ENCODE measurements at places on chromosomes 1 and 21. TPM values are rescaled to one million over a fixed set of nuclear protein-coding genes. Genes with fewer than 3 reads are reported as not detected.

- DNase-seq: no peak
Observed at GRCh38 chr1:171421413-171422020, 63.8 kb upstream of the PRRC2C start.

DNA sequence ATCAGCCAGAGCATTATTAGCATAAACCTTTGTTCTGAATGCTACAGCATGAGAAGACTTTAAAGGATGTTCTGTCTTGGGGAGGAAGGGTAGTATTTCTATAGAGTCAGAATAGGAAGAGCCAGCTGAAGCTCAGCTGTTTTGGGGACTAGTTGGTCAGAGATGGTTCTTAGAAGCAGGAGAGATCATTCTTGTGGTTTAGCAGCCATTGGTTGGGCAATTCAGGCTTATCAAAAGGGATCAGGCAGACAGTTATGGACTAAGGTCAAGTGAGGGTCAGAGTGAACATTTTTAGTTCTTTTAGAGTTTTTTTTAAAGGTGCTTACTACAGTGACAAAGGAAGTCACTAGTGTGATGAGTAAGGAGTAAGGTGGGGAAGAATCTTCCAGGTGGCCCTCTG is 245.5 kb downstream of the RPS6KC1 start:
- no peak for DNase-seq

FNBP1L gene
- total RNA-seq: 24.8 TPM

FAM72B gene
- total RNA-seq: 0.43 TPM

DNA sequence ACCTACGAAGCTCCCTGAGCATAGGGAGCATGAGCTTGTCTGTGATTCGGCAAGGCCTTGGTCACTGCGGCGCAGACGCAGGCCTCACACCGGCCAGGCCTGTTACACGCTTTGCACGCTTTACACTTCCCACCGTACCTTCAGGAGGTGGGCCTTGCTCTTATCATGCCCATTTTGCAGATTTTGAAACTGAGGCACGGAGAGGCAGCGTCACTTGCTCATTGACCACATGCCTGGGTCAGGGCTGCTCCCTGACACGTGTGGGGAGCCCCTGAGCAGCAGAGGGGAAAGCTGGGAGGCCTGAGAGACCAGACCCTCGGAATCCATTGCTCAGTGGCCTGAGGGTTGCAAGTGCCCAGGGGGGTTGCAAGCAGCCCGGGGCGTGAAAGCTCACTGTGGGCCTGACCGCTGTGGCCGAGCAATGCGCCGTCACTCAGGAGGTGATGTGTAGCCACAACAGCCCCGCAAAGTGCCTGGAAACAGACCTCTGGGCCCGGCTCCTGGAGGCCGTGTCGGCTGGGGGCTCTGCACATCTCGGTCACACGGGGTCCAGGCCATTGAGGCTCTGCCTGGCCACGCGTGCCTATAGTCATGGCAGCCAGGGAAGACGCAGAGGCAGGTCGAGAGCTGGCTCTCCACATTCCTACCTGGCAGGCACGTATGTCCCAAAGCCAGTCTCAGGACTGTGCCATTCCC is 6.9 kb downstream of the ARHGEF16 start:
- DNase-seq: peak; percentile 59

CADM3 gene
- 6.4 TPM for total RNA-seq

GRCh38 chr1:92994105-92994712 is 32.9 kb upstream of the DIPK1A start:
- no peak for DNase-seq

ZSCAN20 gene
- total RNA-seq: 4.7 TPM

DNA sequence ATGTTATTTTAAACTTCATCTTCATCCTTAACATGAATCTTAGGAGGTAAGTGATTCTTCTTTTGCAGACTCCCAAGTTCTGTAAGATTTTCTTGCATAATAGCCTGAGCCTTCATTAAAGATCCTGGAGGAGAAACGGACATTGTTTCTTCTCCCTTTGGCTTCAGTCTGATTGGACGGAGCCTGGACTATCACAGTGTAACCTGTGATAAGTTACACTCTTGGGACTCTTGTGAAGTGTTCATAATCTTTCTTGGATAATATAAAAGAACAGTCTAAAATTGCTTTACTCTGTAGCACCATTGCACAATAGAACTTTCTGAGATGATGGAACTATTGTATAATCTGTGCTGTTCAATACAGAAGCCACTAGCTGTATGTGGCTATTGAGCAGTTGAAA is 244.8 kb downstream of the DNM3 start:
- DNase-seq: no peak

DNA sequence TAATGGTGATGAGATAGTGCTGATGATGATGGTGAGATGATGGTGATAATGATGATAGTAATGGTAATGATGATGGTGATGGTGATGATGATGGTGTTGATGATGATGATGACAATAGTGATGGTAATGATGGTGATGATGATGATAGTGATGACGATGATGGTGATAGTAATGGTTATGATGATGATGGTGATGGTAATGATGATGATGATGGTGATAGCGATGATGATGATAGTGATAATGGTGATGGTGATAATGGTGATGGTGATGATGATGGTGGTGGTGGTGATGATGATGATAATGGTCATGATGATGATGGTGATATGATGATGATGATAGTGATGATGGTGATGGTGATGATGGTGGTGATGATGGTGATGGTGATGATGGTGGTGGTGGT is 384.6 kb downstream of the MATN1 start:
- DNase-seq: no peak

GRCh38 chr1:38097284-38097898 is 50.8 kb upstream of the POU3F1 start:
- DNase-seq: no peak

FUCA1 gene
- 12.2 TPM for total RNA-seq

DNA sequence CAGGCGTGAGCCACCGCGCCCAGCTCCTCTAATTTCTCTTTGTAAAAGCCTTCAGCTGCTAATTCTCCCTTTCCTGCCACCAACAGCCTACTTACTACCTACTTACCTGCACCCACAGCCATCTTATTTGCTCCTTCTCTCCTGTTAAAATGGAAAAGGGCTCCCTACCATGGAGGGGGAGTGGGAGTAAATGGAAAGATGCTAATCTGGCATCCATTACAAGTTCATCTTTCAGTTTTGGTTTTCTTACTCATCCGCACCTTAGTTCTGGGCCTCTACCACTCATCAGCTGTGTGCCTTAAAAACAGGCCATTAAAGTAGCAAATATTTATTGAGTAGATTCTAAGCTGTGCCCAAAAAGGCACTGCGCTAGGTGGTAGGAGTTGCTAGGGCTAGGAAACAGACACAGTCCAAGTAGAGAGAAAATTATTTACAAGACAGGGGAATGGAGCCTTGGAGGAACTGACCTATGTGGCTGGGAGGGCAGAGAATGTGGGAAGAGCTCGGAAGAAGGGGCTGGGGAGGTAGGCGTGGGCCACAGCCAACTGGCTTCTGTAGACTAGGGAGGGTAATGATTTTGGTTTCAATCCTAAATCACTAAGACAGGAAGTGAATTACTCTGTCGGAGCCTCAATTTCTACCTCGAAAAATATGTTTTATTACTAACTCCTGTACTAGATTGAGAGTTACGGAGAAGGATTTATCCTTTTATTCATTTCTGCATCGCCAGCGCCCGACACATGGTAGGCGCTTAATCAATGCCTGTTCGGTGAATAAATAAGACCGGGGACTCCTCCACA is 685 bp upstream of the DDI2 start:
- DNase-seq: no peak

DNA sequence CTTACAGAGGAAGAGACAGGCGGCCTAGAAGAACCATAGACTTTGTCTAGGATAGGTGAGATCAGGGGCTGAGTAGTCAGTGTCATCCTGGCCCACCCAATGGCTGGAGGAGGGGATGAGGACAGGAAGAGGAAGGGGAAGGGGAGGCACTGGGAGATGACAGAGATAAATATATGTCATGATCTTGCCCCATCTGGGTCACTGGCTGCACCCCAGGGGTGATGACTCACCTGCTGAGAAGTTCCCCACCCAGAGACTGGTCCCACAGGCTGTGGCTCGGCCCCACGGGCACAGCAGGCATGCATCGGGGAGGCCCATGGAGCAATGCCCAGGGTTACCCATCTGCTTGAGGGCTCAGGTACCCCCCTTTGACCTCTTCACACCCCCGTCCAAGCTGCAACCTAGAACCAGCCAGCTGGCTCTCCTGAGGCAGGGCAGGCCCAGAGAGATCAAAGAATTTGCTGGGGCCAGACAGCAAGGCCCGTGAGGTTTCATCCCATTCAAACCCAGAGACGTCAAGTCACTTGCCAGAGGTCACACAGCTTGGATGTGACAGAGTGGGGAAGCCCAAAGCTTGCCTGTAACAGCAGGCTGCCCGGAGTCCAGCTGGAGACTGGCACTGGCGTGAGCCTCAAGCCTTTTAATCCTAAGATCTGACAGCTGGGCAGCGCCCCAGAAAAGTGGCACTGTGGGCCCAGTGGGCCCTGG is 34.7 kb upstream of the CASZ1 start:
- DNase-seq: no peak

GBP6 gene
- 0.14 TPM for total RNA-seq

DNA sequence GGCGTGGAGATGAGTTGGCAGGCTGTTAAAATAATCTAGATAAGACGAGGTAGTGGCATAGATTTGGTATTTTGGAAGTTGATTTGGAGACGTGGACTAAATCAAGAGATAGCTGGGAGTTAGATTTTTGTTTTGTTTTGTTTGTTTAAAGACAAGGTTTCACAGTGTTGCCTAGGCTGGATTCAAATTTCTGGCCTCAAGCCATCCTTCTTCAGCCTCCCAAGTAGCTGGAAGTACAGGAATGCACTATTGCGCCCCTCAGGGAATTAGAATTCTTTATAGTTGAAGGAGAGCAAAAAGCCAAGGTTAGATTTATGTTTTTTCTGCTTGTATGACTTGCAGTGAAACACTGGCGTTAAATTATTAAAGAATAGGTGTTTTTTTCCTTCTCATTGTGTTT is 22.3 kb upstream of the SNRPE start:
- no peak for DNase-seq

DNA sequence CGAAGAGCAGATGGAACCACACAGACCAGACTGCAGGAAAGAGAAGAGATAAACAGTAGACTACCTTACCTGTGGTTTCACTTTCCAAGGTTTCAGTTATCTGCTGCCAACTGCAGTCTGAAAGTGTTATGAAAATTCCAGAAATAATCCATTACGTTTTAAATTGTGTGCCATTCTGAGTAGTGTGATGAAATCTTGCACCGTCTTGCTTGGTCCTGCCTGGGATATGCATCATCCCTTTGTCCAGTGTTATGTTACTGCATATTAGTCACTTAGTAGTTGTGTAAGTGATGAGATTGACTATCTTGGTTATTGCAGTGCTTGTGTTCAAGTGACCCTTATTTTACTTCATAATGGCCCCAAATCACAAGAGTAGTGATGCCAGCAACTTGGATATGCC is 33.9 kb downstream of the DNAJC6 start:
- no peak for DNase-seq

DNA sequence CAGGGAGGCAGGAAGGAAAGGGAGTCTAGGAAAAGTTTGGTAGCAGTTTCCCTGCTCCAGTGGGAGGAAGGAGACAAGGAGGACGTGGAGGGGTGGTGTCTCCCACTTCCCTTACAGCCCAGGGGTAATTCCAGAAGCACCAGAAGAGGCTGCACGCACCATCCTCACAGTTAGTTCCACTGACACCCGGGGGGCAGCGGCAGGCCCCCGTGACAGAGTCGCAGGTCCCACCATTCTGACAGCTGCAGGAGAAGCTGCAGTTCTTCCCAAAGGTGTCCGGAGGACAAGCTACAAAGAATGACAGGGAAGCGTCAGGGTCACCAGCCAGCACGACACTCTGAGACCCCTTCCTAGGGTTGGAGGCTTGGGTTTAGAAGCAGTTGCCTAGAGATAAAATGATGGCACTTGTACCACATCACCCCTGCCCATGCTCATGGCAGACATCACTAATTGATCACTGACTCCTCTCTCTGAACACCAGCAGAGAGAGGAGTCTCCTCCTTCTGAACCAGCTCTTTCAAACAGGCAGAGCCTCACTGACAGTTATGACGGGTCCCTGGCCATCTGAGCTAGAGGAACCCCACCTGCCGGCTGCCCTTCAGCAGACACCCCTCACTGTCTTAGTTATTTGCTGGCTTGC is 53.3 kb downstream of the ARHGEF16 start:
- no peak for DNase-seq

DNA sequence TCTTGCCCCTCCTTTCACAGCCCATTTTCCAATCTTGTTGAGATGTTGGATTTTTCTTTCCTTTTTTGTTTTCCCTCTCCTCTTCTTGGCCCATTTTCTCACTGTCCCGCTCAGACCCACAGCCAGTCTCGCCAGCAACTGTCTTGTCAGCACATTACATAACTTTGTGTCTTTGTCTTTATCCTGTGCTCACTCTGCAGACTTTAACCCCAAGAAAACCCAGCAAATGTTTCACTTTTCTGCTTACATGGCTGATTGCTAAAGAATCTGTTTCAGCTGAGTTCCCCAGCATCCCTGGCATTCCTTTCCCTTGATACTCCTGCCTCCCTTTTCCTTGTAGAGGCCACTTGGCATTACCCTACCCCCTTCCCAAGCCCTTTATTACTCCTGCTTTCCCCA is 74.6 kb downstream of the ZNF648 start:
- DNase-seq: no peak

DNA sequence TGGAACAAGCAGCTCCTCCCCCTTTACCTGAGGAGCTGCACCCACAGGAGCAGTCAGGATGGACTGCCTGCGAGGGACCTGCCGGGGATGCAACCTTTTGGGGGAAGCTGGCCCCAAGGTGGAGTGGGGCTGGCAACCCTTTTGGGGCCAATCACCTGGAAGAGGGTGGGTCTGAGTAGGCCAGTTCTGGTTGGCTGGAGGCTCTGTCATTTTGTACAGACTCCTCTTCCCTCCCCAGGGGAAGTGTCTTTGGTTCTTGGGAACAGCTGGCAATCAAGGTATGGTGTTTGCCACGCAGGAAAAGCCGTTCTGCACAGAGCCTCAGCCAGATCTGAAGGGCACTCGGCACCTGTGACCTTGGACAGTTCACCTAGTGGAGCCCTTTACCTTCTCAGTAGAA is 280 bp upstream of the A3GALT2 start:
- no peak for DNase-seq

GRCh38 chr1:8361198-8361849 is 43.4 kb downstream of the SLC45A1 start:
- no peak for DNase-seq

KRTAP13-2 gene
- total RNA-seq: not detected

ADAMTS1 gene
- 59.3 TPM for total RNA-seq

DNA sequence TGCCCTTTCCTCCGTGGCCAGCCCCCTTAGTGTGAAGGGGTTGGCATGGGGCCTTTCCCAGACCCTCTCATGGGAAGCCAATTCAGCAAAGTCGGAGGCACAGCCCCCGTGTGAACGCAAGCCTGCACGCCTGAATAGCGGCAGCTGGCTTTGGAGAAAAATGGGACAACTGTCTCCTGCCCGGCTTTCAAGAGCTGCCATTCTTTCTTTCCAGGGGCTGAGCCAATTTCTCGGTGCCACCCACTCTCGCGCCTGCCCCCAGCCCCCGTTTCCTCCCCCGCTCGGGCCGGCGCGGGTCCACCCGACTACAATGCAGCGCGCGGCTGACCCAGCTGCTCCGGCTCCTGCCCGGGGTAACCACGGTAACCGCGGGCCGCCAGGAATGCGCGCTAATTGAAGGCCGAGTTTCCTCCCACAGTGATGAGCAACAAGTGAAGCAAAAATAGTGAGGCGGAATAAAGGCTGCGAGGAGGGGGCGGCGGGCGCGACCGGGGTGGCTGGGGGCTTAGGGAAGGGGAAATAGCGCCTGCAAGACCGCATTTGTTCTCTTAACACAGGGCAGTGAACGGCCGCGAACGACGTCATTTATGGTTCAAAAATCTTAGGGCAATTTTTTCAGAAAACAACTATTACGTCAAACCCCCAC is 27.8 kb downstream of the ILDR2 start:
- peak; percentile 65 for DNase-seq
